HFFc6 (cell line): ENCODE measurements at places on chromosomes 3 and 15. TPM values are rescaled to one million over a fixed set of nuclear protein-coding genes. Genes with fewer than 3 reads are reported as not detected.

Gene STAB1
- total RNA-seq, result not detected in 3 replicates

Gene CCNB2
- total RNA-seq, result 22.9 to 60.0 TPM (median 45.4 TPM) in 3 replicates

DNA sequence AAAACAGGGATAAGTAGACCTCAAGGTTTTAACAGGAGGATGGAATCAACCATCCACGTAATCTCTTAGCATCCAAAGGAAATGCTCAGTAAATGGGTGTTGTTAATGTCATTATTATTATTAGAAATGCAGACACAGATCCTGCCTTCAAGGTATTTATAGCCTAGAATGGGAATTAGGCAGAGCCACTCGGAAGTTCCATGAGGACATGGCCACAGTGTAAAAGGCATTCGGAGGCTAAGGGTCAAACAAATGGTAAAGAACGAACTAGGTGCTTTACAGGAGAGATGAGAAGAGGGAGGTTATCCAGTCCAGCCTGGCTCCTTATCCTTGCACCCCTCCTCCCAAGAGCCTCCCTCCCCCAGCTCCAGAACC, 65.0 kb downstream of the SRGAP3 start:
- H3K27me3 ChIP-seq, result peaks cover 39% of the 10 kb centered on the region
- no peak overlapping the region for H3K4me3 ChIP-seq
- no peak overlapping the region for H3K27ac ChIP-seq
- DNase-seq, result no peak
- no peaks in the 10 kb centered on the region for H3K36me3 ChIP-seq

DNA sequence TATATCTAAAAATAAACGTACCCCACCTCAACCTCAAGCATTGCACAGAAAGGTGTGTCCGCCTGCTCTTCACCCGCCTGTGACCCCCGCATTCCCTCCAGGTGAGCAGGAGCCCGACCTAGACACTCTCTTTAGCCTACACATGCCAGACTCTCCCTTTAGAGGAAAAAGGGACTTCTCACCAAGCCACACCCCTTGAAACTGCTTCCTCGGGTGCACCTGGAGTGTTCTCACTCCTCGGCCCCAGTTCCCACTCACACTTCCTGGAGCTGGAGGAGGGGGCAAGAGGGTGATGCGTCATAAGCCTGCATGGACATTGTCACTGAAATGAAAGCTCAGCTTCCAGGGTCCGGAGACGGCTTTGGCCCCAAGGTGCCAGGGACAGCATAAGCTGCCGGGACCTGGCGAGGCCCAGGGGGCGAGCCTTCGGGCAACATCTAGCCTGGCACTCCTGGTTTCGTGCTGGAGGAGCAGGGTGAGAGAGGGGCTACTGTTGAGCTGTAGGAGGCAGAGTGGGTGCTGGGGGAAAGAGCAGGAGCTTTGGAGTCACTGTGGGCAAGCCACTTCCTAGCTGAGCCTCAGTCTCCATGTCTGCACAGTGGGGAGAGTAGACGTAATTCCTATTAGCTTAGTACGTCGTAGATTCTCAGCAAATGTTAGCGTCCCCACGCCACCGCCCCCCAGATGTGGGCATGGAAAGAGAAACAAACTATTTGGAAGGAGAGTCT, 9.8 kb upstream of the MUC4 start:
- H3K36me3 ChIP-seq, result no peaks in the 10 kb centered on the region
- no peak for DNase-seq
- no peak overlapping the region for H3K27ac ChIP-seq
- H3K27me3 ChIP-seq, result peaks cover 17% of the 10 kb centered on the region

DNA sequence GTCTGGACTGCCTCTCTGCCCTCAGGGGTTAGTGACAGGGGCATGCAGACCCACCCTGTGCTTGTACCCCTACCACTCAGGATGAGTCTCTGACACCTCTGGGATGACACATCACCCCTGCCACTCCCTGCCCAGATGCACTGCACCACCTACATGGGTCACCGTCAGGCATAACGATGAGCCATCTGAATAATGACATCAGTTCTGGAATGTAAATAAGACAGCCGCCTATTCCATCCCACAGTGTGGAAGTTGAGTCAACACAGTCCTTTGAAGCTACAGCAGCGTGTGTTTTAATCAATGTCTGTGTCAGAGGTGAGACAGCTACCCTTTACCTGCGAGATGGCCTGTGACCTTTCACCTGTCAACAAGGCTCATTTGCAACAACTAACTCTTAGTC, 268.7 kb upstream of the ARRDC4 start:
- H3K4me1 ChIP-seq, result no peaks in the 10 kb centered on the region
- no peak overlapping the region for H3K27ac ChIP-seq
- no peak for DNase-seq

GRCh38 chr3:130963444-130963843, 63.2 kb downstream of the ASTE1 start:
- no peak for DNase-seq
- H3K4me3 ChIP-seq, result peak overlapping the region; percentile 44
- H3K27ac ChIP-seq, result peak overlapping the region; percentile 81
- H3K36me3 ChIP-seq, result peaks cover 64% of the 10 kb centered on the region

DNA sequence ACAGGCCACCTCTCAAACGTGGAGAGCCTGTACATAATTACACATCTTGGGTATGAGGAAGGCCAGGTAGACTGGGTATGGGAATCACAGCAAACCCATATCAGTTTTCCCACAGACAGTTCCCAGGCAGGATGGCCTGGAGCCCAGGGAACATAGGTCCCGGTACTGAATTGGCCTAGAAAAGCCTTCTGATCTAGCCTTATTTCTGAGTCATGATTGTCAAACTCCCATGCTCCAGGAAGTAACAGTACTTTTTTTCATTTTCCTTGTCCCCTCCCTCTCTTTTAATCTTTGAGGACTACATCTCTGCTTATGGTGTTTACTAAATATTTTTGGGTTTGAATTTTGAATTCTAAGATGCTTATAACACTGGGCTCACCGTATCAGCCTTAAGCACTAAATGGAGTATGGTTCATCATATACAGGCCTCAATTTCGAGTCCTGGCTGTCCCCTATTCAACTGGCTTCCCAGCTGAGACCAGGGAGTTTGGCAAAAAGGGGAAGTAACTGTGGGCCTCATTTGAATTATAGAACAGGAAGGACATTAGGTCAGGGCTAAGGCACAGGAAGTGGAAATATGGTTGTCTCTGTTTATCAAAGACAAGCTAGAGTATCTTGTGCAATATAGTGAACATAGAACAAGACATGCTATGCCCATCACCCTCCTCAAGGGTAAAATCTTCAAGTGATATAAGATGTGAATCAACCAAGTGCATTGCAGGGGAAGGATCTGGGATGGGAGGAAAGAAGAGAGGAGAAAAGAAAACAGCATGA, 494.6 kb downstream of the NTRK3 start:
- peaks cover 2% of the 10 kb centered on the region; the same call in 1 of the 2 replicates for H3K27me3 ChIP-seq
- no peak overlapping the region for H3K4me3 ChIP-seq
- peak overlapping the region; percentile 8; the same call in 1 of the 2 replicates for H3K27ac ChIP-seq
- DNase-seq, result no peak
- H3K36me3 ChIP-seq, result no peaks in the 10 kb centered on the region
